Skin of body (tissue), 3 donors: ENCODE measurements at places on chromosomes 5 and 9.
A peak's percentile ranks its signal among the peaks of the same experiment; 100 is the strongest.

GRCh38 chr5:19745247-19745646 is 242.8 kb downstream of the CDH18 start:
- DNase-seq: no peak

DNA sequence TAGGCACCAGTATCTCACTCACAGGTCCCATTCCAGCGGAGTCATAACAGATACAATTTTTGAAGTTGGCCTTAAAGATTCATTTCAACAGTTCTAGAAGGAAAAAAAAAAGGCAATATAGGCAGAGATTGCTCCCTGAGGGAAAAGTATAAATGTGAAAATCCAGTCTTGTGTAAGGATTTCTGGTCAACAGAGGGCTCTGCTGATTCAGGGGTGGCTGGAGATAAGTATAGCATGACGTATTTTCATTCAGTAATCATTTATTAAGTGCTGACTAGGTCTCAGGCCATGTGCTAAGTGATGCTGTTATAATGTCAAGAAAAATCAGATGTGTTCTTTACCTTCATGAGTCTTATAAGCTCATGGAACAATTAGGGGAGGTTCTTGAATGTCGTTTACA is 377.3 kb upstream of the MEF2C start:
- no peak for DNase-seq

DNA sequence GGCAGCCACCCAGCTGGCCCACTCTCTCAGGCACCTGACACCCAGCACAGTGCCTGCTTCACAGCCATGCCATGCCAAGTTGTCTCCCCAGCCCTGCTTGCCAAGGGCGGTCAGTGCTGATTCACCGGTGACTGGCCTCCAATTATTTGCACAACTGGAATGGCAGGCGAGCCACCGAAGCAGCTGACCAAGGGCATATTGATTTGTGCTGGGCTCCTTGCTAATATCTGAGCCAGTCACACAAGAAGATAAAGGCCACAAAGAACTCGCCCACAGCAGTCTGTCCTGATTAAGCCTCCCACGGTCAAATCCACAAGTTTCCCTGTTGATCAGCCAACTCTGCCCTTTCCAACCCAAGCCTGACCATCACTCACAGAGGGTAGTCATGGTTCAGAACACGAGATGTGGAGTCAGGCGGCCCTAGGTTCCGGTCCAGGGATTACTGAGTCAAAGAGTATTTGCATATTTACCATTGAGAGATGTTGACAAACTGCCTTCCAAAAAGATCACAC is 6.4 kb upstream of the EEIG1 start:
- DNase-seq: no peak

GRCh38 chr5:61450493-61451279 is 118.6 kb downstream of the ZSWIM6 start:
- no peak for DNase-seq

GRCh38 chr9:9730174-9730573 is 882.6 kb downstream of the PTPRD start:
- DNase-seq: no peak

GRCh38 chr9:77929942-77930341 is 101.7 kb downstream of the GNAQ start:
- no peak for DNase-seq

- DNase-seq: no peak
These were observed 84.7 kb downstream of the CMYA5 start for GRCh38 chr5:79774171-79774854.

GRCh38 chr5:38845526-38846378 is at the start of gene OSMR:
Gene OSMR, plus strand, starts transcription at chr5:38846012. Its CDS starts 23,033 bp downstream, at chr5:38869045.
- DNase-seq: peak; percentile 72

DNA sequence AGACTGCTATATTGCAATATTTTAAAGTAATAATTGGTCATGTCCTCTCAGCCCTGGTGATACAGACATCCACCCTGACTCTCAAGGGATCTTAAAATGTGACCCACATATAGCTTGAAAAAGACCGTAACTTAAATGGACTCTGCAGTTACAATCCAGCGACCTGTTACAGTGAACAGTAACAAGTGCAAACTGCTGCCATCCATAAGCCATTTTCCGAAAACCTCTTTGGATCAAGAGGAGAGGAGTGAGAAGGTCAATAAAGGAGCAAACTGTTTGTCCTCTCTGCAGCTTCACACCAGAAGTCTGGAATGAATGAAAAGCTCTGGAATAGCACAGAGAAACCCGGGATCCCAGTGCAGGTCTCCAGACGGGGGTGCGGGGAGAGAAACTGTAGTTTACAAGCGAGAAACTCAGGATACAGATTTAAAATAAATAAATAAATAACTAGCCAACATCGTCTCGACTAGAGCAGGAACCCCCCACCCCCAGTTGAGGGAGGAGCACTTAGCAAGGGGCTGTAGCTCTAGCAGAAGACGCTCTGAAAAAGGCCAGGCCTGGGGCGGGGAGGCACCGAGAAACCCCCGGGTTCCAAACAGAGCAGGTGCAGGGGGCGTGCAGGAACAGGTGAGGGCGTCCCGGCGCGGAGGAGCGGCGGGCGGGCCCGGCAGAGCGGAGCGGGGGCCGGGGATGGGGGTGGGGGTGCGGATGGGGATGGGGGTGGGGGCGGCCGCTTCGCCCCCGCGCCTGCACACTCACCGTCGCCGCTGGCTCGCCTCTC is 572 bp downstream of the ZDHHC21 start:
- DNase-seq: no peak

- DNase-seq: peak; percentile 34
These were observed 53.7 kb upstream of the GDNF start for GRCh38 chr5:37893434-37894134.

DNA sequence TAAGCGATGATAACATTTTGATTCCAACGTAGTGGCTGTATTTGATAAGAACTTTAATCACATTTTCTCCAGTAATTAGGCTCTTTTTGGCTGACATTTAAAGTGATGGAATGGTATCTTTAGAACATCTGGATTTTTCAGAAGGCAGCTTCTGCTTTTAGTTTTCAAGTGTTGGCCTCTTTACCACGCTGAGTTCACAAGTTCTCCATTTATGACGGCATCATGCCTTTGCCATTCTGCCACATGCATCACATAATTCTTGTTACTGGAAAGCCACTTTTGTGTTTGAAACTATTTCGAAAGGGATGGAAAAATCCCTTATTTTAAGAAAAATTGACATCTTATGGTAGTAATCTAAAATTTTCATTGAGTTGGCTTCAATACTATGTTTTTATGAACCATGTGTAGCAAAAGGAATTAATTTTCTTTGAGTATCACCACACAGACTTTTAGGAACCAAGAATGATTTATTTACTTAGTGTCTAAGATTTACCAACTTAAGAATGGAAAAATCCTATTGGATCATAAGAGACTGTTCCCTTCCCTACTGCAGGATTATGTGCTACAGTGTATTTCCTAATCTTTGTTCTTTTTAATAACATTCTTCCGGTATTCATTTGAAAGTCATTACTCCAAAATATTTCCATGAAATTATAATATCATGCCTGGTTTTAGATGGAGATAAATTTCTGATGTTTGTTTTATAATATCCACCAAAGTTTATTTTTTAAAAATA is 344.2 kb downstream of the ADGRV1 start:
- peak; percentile 80 for DNase-seq

DNA sequence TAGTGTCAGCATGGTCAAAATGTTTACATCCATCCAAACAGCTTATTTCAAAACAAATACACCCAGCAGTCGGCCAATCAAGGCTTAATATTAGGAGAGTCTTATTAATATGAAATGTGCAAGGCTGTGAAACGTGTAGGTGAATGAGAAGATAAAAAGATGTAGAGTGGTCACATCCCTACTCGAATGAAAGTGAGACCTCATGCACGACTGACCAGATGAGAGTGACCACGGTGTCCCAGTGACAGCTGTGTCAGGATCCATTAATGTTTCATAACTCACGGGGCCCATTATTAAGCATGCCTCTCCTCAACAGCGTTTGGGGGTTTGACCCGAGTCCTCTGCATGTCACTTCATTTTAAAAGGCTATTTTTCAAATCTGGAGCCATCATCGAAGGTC is 39.4 kb upstream of the SSBP2 start:
- DNase-seq: no peak

- DNase-seq: no peak
These were observed at the start of gene SV2C for GRCh38 chr5:76082772-76083554. Gene SV2C, plus strand, starts transcription at chr5:76083383. Its CDS starts 48,368 bp downstream, at chr5:76131751.

DNA sequence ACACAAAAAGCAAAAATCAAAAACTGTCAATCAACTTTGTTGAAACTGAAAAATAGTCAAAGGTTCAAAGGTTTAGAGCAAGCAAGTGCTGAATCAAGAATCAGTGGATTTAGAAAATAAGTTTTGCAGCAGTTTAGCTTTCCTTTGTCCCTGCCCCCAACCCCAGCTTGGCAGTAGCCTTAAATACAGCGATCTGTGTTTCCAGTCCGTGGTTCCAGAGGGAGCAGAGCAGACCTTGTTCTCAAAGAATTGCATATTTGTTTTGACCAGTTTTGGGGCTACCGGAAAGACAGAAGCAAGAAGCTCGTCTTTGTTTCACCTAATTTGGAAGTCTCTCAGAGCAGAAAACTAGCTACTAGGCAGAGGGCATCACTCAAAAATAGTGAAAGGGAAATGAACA is 57.2 kb upstream of the PRDM9 start:
- DNase-seq: no peak

DNA sequence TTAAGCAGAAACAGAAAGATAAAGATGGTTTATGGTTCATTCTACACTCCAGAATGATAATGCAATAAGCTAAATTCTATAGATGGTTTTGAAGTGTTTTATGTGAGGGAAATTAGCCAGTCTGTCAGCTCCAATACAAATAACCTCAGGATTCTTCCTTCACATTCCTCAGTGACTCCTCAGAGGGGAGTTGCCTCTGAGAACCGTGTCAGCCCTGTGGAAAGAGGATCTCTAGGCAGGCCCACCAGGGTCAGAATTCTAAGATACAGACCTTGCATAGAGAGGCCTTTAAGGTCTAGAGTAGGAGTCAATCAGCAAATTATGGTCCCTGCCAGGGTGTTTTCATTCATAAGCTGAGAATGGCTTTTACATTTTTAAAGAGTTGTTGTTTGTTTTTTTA is 26.6 kb downstream of the RUSC2 start:
- DNase-seq: peak; percentile 10

- no peak for DNase-seq
These were observed 50.3 kb upstream of the ACO1 start for GRCh38 chr9:32334112-32334511.

DNA sequence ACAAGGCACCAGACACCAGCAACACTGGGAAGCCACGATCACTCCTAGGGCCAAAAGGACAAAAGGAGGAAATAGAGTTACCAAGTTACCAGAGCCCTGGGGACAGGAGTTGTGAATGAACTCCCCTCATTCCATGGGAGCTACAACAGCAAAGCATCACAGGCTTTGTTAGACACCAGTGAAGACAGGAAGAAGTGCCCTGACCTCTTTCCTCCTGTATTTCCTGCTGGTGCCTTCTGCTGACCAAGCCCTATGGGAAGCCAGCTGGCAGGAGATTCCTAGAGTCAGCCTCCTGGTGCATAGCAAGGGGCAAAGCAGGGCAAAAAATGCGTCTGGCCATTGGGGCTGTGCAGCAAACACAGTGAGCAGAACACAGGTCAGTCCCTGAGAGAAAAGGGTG is 374.7 kb downstream of the ZSWIM6 start:
- no peak for DNase-seq

DNA sequence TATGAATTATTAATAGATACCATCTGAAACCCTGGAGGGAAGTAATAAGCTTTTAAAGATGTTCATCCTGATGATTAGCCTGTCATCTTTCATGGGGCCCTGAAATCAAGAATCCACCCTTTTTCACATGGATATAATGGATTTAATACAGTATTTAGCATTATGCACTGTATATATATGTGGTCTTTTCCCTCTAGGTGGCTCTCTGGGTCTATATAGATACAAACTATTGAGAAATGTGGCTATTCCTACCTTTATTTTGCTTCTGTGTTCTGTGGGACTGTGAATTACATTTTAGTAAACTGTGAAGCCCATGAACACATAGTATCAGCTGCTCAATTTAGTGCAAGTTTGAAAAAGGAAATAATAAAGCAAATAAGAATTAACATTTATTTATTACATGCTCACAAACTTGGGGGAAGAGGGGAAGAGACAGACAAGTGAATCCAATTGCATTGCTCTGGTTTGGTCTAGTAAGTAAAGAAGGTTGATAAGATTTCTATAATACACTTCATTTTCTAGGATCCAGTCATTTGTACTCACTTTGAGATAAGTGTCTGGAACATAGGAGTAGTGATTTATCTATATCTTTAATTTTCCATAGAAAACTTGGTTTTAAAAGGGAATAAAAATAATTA is 112.2 kb downstream of the SCAMP1 start:
- DNase-seq: peak; percentile 9

DNA sequence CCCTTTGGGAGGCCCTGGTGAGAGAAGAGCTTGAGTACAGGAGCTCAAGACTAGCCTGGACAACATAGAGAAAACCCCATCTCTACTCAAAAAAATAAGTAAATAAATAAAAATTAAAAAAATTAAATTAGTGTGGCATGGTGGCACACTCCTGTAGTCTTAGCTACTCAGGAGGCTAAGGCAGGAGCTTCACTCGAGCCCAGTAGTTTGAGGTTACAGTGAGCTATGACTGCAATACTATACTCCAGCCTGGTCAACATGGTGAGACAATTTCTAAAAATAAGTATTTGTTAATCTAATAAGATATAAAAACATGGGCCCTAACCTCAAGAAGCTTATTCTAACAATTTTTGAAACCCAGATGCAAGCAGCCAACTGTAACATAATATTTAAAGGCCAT is 7.6 kb downstream of the RNF38 start:
- DNase-seq: no peak

- no peak for DNase-seq
These were observed 293.2 kb upstream of the KLF4 start for GRCh38 chr9:107782789-107783188.

DNA sequence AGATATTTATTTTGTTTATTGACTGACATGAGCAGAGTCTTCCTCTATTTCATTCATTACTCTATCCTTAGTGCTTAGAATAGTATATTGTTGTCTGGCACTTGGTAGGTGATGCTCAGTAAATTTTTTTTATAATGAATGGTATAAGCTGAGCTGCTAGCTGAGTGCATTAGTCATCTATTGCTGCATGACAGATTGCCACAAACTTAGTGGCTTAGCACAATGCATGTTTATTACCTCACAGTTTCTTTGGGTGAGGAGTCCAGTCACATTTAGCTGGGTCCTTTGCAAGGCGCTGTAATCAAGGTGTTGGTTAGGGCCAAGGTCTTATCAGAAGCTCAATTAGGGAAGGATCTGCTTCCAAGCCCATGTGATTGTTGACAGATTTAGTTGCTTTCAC is 23.1 kb downstream of the SMAD5 start:
- DNase-seq: no peak
